A172 (cell line): ENCODE measurements at places on chromosomes 11 and 22.

DNA sequence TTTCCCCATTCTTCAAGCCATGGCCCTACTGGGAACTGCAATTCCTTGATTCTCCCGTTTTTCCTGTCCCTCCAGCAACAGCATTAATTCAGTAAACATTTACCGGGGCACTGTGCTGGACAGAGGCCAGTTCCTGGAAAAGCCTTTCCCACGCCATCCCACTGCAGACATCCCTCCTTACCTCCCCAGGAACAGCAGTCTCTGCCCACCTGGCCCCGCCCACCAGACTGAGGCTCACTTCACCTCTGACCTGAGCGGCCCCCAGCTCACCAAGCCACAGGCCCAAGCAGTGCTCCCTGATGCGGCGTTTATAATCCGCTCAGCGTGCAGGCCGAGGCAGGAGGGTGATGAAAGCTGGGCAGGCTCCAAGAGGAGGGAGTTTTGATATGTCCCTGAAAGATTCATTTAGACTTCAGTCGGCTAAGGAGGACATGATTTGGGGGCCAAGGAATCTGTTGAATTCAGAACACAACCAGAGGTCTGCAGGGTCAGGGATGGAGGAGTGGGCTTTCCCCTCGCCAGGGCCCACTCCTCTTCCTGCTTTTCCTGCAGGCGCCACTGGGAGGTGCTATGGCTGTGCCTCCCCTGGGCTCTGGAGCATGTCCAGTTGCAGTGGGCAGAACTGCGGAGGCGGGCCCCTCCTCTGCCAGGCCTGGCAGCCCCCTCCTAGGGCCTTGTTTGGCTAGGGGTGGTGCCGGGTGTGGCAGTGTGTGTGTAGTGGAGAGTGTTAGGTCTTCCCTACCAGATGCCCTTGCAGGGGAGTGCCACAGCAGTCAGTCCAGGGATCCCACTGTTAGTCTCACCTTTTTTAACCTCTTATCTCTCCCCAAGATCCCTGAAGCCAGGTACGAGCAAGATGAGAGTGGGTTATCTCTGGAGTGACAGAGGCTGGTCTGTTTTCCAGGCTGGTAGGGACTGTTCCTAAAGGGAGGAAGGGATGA is 1.4 kb upstream of the TAGLN start:
- DNase-seq: no peak

DNA sequence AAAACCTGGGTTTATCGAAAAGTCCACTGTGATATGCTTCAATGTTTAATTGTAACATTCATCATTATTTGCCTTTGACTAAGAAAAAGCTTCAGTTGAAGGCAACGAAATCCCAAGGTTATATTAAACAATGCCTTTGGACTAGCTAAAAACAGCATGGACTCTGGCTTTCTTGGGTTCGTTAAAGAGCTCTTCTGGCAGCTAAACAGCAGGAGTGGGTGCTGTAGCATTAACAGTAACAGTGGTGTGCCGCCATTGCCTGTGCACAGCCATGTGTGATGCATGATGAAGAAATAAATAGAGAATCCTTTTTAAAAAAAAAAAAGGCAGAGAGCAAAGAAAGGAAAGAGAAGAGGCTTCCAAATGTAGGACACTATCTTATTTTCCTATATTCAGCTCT is 406.6 kb upstream of the FAT3 start:
- DNase-seq: no peak

- no peak for DNase-seq
These were observed 214.5 kb upstream of the UBASH3B start for GRCh38 chr11:122440811-122441665.

DNA sequence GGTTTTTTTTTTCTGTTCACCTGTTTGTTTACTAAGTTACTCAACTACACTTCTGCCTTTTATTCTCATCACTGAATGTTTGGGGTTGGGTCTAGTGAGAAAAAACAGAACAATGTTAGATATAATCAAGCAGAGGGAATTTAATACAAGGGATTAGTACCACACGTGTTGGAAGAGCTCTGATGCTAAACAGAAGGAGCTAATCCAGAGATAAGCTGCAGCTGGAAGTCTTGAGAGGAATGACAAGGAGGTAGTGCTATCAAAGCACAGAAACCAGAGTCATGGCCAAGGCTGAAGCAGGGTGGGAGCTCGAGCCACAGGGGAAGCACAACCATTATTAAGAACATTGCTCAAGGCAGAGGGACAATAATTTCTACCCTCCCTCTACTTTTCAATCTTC is 604.1 kb upstream of the ANO5 start:
- DNase-seq: no peak

DNA sequence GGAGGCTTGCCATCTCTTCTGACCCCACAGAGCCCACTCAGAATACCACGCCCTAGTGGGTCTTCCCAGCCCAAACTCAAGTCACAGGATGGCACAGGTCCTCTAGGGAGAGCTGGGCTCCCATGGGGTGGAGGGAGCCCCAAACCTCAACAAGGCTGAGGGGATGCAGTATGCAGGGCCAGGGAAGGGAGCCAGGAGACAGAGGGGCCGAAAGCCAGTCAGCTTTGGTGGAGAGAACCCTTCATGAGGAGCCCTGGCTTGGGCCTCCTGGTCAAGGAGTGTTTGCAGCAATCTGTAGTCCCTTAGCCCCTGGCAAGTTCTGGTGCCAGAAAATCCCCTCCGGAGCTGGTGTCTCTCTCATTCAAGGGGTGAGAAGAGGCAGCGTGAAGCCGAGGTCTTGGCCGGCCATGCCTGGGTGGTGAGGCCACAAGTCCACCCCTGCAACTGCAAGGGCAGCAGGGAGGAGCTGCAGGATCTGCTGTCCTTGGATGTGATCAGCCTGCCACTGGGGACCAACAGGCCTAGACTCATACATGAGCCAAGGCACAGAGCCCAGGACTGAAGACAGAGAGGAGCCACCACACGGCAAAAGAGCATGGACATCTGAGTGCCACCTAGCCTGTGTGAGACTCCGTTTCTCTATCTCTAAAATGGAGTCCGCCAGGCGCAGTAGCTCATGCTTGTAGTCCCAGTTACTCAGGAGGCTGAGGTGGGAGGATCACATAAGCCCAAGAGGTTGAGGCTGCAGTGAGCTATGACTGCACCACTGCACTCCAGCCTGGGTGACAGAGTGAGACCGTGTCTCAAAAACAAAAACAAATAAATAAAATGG is 24.1 kb downstream of the NEAT1 start:
- DNase-seq: peak; percentile 53
